ENCODE measurements at places on chromosomes 7 and 10.

DNA sequence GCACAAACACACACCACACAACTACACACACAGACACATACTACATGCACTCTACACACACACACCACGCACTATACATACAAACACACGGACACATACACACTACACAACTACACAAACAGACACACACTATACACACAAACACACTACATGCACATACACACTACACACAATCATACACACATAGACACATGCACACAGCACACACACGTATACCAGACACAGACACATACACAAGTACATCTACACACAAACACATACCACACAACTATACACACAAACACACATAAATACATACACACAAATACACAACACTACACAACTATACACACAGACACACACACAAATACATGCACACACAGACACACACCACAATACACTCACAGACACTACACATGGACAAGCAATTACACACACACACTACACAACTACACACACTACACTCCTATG, 4.6 kb downstream of the GPR15LG start:
- no peak for DNase-seq

DNA sequence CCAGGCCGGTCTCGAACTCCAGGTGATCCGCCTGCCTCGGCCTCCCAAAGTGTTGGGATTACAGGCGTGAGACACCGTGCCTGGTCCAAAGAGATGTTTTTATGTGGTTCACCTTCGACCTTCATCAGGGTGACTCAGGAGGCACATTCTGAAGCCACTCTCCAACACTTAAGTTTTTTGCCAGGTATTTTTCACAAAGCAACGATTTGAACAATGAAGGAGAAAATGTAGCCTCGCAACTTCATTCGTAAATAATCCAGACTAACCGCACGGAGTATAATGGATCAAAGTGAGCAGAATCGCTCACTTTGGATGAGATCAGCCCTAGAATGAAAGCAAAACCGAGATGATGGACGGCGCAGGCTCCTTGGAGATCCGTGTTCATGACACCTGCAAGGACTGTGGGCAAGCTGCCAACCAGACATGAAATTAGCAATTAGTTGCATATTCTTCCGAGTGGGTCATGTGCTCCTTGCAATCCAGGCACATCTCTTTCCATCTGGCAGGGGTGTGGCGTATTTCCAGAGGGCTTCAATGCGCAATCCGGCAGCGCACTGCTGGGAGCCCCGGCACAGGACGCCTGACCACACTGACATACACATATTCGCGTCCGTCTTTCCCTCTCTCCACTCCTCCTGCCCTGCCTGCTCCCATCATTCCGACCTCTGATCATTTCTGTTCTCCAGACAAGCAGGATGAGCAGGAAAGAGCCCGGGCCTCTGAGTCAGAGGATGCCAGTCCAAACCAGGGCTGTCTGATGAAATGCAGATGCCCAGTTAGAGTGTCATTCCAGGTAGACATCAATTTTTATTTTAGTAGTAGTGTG, 148.4 kb downstream of the KLF6 start:
- no peak for DNase-seq

DNA sequence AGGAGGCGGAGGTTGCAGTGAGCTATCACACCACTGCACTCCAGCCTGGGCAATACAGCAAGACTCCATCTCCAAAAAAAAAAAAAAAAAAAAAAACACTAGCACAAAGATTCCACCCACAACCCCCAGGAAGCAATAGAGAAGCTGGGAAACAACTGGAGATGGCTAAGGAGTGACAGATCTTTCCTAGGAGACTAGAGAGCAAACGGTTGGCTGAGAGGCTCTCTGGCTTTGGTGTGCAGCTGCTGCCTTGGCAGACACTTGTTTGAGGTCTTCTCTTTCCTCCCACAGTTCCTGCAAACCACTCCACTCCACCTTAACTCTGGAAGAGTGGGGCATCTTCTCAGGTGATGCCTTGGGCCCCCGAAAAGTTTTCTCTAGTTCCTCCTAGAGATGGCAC, 78.5 kb upstream of the LANCL2 start:
- DNase-seq, result no peak

GRCh38 chr7:33806298-33807154, 98.8 kb upstream of the BMPER start:
- DNase-seq, result no peak

DNA sequence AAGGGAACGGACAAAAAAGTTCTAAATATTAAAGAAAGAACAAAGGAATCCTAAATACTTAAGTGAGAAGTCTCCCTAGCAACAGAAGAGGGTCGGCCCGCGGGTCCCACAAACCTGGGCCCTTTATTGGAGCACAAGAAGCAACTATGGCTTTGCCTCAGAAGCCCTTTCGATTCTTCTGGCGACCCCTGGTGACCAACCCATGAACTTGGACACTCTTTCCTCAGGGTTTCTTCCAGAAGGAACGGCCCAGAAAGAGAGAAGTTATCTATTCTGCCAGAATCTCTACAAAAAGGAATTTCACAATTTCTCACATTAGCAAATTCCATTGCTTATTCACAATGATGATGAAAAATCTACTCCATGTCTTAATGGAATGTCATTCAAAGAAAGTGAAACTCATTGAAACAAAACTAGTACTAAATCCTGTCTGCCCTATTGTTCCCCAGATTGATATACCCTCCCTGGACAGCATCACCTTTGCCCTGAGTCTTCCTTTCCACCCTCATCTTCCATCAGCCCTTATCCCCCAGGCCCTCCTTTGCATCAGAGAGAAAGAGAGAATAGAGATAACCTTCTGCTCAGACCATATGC, 43.7 kb downstream of the CPVL start:
- no peak for DNase-seq

DNA sequence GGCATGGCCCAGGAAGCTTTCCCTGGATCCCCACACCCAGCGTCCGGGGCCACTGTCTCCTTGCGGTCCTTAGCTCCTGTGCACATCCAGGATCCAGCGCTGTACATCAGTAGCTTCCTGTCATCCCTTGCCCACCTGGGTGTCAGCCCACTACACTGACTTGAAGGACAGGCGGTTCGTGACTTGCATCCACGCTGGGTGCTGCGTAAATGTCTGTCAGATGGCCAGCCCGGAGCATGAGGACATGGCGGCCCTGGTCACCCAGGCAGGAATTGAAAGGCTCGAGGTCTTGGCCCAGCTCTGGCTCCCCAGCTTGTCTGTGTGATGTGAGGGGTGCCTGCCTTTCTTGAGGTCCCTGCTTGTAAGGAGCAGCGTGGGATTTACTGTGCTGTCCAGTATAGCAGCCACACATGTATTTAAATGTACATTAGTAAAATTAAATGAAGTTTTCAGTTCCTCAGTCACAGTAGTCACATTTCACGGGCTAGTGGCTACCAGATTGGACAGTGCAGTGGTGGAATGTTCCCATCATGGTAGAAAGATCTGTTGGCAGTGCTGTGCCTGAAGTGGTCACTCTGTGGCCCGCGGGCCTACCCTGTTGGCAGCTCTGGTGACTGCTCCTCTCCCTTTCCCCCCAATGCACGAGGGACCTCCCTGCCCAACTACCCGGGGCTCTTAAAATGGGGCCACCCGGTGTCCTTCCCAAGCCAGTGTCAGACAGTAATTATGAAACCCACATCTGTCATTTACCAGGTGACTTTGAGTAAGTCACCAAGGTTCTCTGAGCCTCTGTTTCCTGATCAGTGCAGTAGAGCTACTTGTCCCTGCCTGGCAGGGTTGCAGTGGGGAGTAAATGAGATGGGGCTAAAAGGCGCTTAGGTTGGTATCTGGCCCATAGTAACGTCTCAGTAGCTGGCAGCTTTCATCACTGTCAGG, 97.8 kb upstream of the PPIF start:
- peak; percentile 49 for DNase-seq

- DNase-seq, result no peak
Observed at GRCh38 chr10:34690383-34691049, 124.6 kb downstream of the PARD3 start.

DNA sequence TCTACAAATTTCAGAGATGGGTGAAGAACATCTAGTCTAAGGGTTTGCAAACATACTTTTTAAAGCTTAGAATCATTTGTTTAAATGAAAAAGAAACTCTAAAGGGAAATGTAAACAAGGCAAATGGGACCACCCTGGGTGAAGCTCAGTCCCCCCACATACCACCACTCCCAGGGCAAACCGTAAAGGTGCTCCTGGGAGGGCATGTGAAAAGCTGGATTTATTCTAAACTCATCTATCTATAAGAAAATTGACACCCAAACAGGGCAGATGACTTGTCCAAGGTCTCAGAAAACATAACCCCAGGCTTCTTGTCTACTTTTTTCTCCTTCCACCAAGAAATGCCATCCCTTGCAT, 223.3 kb upstream of the PRKCQ start:
- DNase-seq, result no peak

GRCh38 chr7:922334-923107, 32.0 kb downstream of the ADAP1 start:
- peak; percentile 50 for DNase-seq

- no peak for DNase-seq
Observed at GRCh38 chr7:102888561-102889233, 24.1 kb upstream of the LRRC17 start.

GRCh38 chr7:25263337-25263736, 35.1 kb upstream of the NPVF start:
- DNase-seq, result no peak

DNA sequence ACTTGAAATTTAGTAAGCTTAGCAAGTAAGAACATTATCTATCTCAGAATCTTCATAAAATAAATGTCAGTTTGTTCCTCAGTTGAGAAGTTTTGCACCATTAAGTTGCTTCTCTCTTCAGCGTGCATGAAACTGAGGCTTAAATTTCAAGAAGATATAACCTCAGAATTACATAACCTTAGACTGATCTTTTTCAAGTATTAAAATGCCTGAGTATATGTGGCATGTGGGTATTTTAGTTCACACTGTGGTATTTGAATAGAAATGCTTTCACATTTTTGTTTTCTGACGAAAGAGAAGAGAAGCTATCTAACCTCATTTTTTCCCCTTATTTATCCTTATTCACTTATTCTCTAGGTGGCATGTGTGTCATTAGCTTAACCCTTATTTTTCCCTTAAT, 104.1 kb downstream of the PHF14 start:
- DNase-seq, result no peak

DNA sequence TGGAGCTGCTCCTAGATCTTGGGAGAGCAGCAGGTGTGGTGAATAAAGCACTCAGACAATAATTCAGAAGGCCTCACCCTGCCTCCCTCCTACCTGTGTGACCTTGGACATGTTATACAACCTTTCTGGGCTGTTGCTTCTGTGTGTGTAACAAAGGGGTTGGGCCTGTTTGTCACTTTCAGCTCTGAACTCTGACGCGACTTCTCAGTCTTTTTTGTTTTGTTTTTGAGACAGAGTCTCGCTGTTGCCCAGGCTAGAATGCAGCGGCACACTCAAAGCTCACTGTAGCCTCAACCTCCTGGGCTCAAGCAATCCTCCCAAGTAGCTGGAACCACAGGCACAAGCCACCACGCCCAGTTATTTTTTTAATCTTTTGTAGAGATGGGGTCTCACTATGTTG, 89.3 kb downstream of the DNMBP start:
- DNase-seq, result no peak

- no peak for DNase-seq
Observed at GRCh38 chr7:150439967-150440366, 10.5 kb upstream of the GIMAP8 start.

DNA sequence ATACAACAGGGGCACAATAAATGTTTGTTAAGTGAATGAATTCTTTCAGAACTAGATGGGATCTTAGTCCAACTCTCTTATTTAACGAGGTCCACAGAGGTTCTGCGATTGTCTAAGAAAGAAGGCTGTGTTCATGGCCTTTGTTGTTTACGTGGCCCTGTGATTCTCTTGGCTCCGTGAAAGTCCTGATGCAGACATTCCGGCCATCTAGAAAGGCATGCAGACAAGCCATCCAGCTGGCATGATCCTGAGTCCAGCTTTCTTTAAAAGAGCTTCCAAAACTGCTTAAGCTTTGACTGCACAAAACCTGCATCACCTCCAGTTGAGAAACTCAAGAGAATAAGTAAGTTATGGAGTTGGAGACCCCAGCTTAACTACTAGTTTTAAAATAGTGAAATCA, 26.0 kb downstream of the EGFR start:
- no peak for DNase-seq

GRCh38 chr10:108789336-108789735, 1134.0 kb downstream of the XPNPEP1 start:
- no peak for DNase-seq

DNA sequence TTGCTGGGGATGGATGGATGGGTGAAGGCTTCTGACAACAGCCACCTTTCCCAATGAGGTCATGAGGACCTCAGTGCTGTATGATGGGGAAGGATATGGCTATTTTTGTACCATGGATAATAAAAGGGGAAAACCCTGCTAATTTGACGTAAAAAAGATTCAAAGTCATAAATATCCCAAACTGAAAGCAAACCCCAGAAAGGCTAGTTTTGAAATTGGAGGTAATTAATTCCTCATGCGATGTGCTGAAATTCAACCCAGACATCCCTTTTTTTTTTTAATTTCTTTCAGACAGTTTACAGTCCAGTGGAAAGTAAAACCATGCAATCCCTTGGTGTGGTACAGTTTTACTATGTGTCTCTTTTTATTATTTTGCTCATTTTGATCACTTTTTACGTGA, 254.5 kb upstream of the BMPER start:
- no peak for DNase-seq

- no peak for DNase-seq
Observed at GRCh38 chr7:102418592-102418991, 14.8 kb upstream of the ORAI2 start.

DNA sequence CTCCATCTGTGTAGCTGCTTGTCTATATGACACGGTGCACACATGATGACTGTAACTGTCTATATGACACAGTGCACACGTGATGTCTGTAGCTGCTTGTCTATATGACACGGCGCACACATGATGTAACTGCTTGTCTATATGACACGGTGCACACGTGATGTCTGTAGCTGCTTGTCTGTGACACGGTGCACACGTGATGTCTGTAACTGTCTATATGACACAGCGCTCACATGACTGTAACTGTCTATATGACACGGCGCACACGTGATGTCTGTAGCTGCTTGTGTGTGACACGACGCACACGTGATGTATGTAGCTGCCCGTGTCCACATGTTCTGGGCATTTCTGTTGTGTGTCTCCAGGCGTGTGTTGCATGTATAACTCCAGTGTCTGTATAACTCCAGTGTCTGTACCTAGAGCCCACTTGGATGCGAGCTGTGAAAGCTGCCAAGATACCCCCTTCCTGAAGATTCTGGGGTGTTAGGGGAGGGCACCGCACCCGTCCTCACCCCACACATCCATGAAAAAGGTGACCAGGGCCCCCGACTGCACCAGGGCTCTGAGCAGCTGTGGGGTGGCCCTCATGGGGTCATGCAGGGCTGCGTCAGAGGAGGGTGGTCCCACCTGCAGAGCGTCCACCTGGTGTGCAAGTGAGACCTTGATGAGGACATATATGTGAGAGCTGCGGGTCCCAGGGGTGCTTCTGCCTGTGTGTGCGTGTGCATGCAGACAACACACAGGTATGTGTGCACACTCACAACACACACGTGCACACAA, 137.9 kb downstream of the ELFN1 start:
- no peak for DNase-seq

DNA sequence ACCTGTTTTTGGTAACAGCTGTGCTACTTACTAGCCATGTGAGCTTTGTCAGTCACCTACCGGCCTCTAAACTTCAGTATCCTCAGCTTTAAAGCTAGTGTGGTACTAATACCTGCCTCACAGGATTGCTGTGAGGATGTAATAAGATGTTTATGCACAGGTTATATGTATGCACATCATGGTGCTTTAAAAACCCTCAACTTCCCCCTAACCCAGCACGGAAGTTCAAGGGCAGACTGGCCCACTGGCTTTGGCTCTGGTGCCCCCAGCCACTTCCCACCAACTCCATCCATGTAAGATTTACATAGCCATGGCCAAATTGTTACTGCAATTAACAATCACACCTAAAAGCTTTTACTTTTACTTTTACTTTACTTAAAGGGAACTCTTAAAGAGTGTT, 676.0 kb upstream of the GALNT17 start:
- DNase-seq, result no peak

Data from GM19239 (cell line).